ENCODE measurements at places on chromosomes 7 and 10.

GRCh38 chr10:113576852-113577251, 24.0 kb downstream of the HABP2 start:
- peak; percentile 56 for DNase-seq

- no peak for DNase-seq
Observed at GRCh38 chr10:55500931-55501559, 700.0 kb upstream of the PCDH15 start.

- no peak for DNase-seq
Observed at GRCh38 chr10:80064120-80064886, 14.2 kb upstream of the TMEM254 start.

- DNase-seq = no peak
Observed at GRCh38 chr10:124886610-124887009, 55.3 kb upstream of the ZRANB1 start.

GRCh38 chr7:104371216-104371979, 43.0 kb downstream of the LHFPL3 start:
- no peak for DNase-seq

DNA sequence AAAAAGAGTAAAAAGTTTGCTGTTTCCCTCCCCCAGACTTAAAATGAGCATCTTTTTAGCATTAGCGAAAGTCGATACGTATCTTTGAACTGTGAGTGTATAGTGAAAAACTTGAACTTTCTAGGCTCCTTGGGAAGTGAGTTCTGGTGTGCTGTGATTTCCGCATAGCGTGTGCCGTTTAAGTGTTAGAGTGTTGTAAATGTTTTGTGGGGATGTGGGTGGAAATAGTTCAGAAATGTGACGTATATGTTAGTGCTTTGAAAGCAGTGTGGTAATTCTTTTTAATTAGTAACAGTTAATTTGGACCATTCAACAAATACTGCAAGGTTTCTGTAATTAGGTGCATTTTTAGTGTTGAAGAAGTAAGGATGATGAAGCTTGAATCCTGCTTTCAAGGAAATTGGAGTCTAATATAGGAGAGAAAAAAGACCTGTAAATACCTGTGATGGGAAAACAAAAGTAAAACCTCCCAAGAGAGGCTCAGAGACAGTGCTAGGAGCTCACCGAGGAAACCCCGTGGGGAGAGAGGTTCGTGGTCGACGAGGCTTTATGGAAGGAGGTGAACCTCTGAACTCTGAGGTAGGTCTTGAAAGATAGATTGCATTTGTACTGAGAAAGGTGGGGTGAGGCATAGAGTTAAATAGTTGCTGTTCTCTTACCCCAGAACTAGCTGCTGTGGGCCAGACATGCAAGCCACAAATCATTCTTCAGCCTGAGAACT, 40.8 kb downstream of the RBM33 start:
- DNase-seq = no peak

DNA sequence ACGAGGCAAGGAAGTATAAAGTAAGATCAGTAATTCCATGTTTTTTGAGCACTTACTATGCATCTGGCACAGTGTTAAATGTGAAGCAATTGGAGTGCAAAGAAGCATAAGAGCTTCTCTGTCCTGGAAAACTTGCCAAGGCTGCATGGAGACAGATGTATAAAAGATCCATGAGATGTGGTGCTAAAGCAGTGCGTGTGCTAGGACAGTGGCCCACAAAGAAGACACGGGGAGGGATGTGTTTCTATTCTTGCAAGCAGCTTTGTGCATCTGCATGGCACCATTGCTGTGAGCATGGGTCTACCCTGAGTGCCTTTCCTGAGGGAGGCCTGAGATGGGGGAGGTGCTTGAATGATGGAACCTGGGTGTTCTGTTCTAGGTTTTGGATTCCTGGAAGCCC, 5.1 kb upstream of the CDHR3 start:
- DNase-seq = no peak

DNA sequence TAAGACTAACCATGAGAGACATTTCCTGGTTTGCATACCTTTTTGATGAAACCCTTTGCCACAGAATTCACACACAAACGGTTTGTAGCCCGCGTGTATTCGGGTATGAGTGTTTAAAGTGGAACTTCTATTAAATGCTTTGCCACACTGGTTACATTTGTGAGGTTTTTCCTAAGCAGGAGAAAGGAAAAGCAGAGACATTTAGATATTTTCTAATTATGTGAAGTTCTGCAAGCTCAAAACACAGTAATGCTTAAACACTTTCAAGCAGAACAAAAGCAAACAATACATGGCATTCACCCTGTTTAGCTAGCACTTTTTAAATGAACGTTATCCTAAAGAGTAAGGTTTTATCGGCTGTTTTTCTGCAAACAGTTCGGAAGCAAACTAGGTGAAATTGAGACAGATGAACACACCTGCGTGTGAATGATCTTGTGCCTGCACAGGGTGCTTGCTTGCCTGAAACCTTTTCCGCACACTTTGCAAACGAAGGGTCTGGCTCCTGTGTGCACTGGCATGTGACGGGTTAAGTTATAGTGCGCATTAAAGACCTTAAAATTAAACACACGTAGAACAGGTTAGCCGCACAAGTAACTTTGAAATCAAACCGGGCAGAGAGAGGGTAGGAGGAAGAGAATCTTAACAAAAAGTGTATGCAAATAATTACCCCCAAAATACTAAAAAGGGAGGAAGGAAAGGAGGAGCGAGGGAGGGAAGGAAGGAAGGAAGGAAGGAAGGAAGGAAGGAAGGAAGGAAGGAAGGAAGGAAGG, 1.6 kb downstream of the FEZF1 start:
- DNase-seq = no peak

- no peak for DNase-seq
Observed at GRCh38 chr7:35691827-35692307, 3.1 kb downstream of the HERPUD2 start.

DNA sequence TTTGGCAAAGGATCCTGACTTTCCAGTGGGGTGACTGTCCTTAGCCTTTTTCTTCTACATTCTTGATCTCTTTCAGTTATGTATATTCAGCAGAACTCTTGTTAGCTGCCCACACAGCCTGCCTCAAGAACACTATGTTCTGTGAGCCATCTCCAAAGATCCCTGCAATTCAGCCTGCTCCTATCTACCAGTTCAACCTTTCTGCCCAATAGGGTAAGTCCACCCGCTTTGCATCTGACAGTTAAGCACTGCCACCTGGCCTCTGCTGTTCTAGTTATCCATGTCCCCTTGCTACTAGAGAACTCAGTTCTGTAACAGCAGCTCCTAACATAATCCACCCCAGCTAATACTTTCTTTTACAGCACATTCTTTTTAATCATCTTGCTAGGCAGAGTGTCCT, 13.5 kb downstream of the OR9A2 start:
- DNase-seq = no peak

- no peak for DNase-seq
Observed at GRCh38 chr10:127890832-127891334, 1.9 kb downstream of the CLRN3 start.

DNA sequence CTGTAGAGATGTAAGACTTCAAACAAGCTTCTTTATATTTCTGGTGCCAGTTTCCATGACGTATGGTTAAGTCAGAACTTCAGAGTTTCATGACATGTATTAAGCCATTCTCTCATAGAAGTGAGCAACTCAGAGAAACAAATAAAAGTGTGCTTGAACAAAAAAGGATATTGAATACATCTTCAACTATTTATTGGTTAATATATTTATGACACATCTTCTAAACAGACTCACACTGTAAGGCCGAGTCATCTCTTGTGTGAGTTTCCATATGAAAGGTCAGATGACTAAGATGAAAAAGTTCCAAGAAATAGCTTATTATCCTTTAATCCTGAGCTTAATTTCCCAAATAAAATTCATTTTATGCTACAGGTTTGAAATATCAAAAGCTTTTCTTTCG, 105.5 kb upstream of the CSTF2T start:
- DNase-seq = no peak

- no peak for DNase-seq
Observed at GRCh38 chr10:86755454-86755739, 1.0 kb upstream of the BMPR1A start.

DNA sequence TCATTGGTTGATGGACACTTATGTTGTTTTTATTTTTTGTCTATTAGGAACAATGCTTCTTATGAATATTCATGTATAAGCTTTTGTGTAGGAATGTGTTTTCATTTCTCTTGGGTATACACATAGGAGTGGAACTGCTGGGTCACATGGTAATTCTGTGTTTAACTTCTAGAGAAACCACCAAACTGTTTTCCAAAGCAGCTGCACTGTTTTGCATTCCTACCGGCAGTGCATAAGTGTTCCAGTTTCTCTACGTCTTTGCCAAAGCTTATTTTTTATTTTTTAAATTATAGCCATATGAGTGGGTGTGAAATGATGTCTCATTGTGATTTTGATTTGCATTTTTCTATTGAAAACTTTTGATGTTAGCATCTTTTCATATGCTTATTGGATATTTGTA, 51.3 kb downstream of the ADK start:
- DNase-seq = no peak

DNA sequence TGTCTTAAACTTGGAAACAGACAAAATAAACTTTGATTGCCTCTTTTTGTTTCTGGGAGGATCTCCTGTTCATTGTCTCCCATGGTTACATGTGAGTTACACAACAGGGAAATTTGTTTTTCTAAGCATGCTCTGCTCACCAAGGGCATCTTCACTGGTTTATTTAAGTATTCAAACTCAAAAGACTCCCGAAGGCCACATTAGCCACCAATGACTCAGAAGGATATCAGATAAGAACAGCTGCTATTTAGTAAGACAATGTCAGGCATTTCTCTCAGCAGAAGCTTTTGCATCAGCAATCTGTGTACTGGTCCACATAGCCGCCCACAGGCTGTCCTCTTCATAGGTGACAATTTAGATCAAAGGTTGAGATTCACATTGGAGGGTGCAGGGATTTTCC, 19.3 kb downstream of the OR6B1 start:
- peak; percentile 54 for DNase-seq

DNA sequence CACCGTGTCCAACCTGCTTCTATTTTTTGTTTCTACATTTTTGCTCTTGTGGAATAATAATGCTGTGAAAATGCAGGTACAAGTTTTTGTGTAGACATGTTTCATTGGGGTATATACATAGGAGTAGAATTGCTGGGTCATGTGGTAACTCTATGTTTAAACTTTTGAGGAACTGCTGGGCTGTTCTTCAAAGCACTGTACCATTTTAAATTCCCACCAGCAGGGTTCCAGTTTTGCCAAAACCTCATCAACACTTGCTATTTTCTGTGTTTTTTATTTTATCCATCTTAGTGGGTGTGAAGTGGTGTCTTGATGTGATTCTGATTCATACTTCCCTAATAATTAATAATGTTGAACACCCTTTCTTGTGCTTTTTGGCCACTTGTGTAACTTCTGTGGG, 138.6 kb downstream of the RGS10 start:
- DNase-seq = no peak

- DNase-seq = no peak
Observed at GRCh38 chr10:82148764-82149163, 273.8 kb downstream of the NRG3 start.

DNA sequence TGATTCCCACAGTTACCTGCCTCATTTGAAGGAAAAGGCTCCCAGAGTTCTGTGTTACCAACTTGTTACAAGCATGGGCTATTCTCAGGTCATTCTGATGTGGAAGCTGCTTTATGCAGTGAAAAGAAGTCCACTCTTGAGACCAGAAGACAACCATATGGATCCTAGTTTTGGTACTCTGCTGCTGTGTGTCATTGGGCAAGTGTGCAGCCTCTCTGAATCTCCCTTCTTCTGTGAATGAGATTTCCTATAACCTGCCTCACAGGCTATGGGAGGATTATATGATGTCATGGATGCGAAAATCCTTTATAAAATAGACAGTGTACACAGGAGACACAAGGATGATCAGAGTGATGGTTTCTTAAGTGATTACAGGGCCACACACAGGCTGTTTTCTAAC, 166.1 kb downstream of the ARID5B start:
- DNase-seq = no peak

DNA sequence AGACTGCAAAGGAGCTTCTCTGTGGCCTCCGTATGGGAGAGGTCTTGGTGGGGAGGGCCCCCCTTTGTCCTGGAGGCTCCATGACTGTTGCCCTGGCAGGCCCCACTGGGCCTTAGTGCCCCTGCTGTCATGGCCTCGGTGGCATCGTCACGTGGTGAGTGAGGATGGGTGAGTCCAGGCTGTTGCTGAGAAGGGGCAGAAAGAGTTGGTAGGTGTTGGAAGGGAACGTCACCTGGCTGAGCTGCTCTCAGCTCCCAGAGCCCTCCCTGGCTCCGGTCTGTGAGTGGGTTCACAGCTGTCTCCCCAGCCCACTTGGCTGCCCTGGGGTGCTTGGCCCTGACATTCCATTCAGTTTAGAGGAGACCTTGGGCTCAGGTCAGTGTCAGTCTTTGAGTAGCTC, 16.1 kb downstream of the SFRP5 start:
- no peak for DNase-seq

DNA sequence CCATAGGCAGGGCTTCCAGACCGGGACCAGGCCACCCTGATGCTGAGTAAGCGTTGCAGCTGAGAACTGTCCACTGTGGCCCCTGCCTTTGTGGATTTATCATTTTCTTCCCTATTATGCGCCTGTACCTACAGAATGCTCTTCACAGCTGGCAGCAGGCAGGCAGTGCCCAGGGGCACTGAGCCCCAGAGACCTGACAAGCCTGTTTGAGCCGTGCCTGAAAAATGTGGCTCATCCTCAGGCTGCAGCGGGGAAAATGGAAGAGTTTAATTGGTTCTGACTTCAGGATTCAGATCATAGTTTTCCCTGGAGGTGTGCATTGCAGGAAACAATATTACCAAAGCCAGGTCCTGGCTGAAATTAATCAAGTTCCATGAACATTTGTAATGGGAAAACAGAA, 200.2 kb downstream of the ZNF438 start:
- DNase-seq = no peak

DNA sequence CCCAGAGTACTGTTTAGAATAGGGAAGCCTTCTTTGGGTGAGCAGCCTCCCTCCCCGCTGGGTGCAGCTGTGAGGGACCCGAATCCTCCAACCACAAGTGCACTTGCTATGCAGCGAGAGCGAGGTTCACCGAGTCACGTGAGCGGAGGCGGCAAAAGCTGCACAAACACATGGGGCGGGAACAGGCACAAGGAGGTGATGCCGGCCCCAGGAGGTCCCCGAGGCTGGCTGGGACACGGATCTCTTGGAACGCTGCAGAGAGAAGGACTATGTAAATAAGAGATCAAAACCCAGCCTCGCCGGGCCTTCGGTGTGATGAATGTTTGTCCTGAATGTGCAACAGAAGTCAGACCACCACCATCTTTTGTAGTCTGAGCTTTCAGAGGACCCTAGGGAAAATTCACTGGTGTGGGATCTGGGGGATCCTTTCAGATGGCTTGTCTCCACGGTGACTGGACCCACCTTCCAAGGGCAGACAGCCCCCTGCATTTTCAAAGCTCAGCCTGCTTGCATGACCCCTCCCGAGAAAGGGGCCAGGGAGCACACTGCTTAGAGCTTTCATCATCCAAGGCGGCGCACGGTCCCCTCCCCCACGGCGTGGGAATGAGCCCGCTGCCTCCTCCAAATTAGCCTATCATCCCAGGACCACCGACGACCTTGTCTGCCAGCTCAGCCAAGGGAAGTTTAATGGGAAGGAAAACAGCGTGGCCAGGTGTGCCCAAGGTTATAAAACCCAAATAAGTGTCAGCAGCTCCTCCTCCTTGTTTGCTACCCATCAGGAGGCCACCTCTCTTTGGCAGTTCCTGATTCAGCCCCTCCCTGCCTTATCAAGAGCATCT, 327.7 kb downstream of the CXCL12 start:
- no peak for DNase-seq

- DNase-seq = no peak
Observed at GRCh38 chr7:84492098-84493034, 297.8 kb upstream of the SEMA3A start.
